ENCODE measurements at places on chromosomes 1 and 21.
A peak's percentile ranks its signal among the peaks of the same experiment; 100 is the strongest.

GRCh38 chr1:181936269-181936668, 125.2 kb downstream of the ZNF648 start:
- DNase-seq = peak; percentile 0

DNA sequence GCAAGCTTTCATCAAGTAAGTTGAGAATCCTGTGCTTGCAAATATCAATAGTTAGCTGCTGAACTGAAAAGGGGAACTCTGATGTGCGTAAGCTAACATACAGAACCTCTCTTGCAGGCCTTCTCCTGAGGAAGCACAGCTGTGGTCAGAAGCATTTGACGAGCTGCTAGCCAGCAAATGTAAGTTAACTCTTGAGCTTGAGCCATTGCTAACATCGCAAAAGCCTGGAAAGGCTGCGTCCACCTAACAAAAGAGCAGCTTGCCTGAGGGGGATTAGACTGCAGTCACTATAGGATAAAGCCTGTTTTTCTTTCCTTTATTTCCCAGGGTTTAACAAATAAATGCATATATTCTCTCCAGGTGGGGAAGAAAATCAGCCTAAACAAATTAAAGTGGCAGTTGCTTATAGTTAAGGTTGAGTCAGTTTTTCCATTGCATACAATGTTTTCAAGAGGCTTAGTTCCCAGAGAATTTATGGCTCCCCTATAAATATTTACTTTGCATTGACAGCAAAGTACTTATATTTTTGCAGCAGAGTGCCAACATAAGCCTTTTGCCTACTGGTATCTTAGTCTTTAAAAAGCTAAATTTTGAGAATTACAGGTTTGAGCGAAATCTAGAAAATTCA, 1.5 kb downstream of the RGS2 start:
- no peak for DNase-seq

GRCh38 chr1:242100921-242101320, 102.0 kb upstream of the MAP1LC3C start:
- DNase-seq = no peak

GRCh38 chr1:198601936-198602889, 36.6 kb upstream of the PTPRC start:
- peak; percentile 27 for DNase-seq

DNA sequence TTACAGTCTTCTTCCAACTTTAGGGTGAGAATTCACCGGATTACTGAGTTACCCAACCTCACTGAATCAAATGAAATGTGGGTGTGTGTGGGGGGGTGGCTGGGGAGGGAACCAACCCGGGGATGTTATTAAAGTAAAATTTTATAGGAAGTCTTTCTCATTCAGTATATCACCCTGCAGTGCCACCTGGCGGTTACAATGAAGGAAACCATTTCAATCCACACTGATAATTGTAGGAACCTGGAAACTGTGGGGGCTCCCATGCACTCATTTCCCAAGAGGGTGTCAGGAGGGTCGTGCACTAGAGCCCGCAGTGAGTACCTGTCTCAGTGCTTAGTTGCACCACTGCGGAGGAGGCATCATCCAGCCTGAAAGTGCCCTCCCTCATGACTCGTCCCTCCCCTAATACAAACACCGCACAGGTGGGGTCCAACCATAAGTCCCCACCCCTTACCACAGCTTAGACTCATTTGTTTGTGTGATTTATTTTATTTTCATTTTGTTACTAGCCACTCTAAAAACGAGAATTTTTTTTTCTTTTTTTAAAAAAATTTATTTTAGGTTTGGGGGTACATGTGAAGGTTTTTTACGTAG, 29.1 kb upstream of the IGSF5 start:
- DNase-seq = peak; percentile 47

DNA sequence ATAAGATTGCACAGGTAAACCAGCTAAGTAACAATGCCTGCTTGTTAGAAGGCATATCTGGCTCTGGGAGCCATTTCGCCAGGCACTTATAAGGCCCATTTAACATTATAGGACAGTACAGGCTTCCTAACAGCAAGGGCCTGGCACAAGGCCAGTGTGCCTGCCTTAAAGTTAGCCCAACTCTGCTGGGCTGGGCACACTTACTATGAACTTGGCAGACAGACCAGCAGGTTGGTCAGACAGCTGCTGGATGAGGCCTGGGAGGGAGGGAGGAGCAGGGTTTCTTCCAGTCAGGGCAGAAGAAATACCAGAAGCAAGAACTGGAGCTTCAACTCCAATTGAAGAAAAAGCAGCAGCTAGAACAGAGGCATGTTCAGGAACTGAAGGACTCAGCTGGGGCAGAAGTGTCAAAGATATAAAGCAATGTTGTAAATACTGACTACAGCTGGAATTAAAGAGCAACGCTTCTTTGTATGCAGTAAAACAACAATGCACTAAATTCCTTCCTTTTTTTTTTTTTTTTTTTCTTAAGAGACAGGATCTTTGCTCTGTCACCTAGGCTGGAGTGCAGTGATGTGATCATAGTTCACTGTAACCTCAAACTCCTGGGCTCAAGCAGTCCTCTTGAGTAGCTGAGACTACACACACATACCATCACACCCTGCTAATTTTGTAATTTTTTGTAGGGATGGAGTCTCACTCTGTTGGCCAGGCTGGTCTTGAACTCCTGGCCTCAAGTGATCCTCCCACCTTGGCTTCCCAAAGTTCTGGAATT, 4.9 kb downstream of the CACHD1 start:
- no peak for DNase-seq

- no peak for DNase-seq
Observed at GRCh38 chr1:93620172-93620840, 61.3 kb downstream of the BCAR3 start.

- DNase-seq = no peak
Observed at GRCh38 chr1:156203331-156203730, 9.4 kb downstream of the SLC25A44 start.

GRCh38 chr1:41436281-41437010, 48.0 kb downstream of the EDN2 start:
- no peak for DNase-seq

GRCh38 chr1:172801771-172802322, 142.9 kb downstream of the FASLG start:
- no peak for DNase-seq

DNA sequence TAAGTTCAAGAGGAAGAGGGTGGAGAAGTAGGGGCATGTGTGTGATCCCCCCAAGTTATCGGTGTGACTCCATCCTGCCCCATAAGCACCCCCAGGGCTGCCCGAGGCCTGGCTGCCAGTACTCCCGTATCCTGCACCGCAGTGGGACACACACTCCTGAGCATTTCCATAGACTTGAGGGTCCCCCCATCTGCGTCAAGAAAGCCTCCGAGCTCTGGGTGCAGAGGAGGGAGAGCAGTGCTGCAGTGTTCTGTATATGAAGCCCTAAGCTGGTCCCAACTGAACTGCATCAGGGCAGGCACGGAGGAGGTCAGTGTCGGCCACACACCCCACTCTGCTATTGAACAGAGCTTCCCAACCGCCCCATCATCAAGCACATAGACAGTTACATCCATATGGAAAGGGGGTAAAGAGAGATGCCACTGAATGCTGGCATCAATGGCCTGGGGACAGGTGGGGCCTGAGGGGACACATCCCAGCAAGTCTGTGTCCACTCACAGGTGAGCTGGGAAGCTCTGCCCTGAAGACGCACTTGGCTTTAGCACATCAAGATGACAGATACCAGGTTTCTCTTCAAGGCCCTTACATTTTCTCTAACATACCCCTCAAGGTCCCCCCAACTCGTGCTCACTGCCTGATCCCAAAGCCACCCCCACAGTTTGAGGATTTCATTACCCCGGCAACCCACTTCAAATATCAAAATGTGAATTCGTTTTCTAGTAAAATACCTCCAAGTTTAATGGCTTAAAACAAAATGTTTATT, 64.3 kb downstream of the EVA1C start:
- no peak for DNase-seq

DNA sequence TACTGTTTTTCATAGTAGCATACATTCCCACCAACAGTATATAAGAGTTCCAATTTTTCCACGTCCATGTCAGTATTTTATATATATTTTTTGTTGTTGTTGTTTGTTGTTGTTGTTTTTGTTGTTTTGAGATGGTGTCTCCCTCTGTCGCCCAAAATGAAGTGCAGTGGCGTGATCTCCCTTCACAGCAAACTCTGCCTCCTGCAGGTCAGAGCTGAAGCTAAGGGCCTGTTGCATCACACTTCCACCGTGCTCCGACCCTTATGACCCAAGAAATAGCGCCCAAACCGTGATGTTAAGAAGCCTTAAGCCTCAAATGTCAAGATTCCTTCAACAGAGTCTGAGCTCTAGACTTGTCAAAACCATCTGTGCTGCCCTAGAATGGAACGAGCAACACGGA, 2032.3 kb downstream of the MRPL39 start:
- DNase-seq = no peak

DNA sequence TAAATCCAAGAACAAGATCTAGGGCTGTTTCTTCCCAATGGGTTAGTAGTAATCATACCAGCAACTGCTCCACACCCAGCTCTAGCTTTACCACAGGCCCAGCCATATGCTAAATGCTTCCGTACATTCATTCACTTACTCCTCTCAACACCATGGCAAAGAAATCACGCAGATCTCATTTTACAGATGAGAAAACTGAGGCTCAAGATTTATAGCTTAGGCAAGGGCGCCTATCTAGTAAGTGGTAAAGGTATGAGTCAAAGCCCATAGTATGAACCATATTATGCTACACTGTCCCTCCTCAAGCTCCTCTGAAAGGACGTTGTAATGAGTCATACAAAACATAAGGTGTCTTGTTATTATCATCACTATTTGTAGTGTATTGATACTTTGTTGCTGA, 82.2 kb downstream of the NIBAN1 start:
- DNase-seq = peak; percentile 96

DNA sequence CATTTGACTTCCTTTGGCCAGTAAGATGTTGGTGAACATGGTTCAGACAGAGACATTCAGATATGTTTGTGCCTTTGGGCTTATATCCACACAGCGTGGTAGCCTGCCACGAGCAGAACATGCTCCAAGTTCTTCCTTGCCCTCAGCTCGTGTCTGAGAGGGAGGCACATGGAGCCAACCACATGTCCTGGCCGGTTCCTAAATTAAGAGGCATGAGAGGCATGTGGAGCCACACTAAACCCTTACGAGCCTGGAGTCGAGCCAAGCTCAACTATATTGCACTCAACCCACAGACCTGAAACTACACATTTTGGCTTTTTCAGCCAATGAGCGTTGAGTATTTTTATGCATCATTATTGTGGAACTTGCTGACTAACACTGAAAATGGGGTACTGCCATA, 133.7 kb upstream of the KCNK1 start:
- peak; percentile 13 for DNase-seq

DNA sequence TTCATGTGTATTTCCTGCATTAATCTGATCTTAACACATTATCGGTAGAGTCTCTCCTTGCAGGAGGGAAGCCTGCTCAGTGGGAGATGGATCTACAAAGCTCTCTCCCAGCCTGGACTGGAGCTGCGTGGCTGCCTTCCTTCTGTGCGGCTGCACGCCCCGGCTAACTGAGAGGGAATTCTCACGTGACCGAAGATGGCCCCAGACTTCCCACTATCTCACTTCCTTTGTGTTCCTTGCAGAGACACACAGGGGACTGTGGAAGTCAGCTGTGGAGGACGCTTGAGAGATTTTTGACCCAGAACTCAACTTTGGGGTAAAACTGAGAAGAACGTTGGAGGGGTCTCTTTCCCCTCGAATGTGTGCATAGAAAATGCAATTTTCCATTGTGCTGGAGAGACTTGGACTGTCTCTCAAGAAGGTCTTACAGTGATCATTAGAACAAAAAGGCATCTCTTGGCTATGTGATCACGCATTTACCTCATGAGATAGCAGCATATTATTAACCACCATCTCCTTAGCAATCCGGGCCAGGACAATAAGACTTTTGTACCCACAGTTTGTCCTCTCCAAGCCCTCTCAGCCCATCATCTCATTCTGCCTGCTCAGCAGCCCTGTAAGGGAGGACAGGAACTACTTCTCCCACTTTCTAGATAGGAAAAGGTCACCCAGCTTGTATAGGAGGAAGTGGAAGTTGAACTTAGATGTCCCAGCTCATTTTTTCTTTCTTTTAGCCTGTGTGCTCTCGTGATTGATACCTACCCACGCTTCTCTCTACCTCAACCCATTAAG, 49.3 kb upstream of the TARBP1 start:
- DNase-seq = no peak

- DNase-seq = no peak
Observed at GRCh38 chr1:12491656-12492055, 126.4 kb downstream of the DHRS3 start.

GRCh38 chr1:110094931-110095654, 17.1 kb upstream of the UBL4B start:
- DNase-seq = no peak

DNA sequence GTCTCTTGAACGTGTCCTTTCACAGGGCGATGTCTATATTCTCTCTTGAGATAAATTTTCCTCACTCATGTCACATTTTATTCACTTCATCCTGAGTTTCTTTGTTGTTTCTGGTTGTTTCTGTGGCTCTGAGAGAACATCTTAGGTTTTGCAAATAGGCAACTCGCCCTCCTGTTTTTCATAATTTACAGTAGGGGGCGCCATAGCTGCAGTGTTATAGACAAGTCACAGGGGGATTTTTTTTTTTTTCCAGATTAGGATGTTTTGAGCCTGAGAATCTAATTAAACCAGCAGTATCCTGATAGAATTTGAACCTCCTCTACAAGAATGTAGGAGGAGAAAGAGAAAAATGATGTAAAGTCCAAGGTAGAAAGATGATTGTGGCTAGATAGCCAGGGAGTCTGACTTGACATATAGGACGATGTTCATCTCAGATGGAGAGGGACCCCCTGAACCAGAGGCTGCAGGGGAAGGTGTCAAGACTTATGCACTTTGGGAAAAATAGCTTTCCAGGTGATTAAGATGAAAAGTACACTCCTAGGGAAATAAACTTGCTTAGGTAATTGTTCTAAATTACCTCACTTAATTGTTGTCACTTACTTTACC, 76.3 kb downstream of the ZP4 start:
- peak; percentile 16 for DNase-seq

DNA sequence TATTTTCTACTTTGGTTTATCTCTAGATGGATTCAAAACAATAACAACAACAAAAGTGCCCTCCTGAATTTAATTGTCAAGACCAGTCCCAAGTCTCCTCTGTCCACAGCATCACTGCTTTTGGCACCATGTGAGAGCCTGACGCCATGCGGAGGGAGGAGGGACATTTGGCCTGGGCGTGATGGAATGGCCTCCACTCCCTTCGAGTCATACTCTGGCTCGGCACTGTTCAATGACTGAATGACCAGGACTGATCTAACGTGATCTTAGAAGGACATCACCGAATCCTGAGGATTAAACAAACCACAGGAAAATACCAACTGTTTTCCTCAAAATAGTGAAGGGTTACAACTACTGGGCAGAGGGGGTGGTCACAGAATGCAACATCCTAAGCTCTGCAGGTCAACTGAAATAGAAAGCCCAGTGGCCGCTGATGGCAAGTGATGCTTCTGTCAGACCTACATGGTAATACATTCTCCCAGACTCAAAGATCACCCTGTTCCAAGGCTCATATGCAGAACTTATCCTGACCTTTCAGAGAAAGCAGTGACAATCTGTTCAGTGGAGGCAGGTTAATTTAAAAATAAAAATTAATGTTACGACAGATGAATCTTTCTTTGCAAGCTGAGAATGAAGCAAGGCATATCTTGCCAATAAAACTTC, 19.1 kb downstream of the SRSF4 start:
- DNase-seq = no peak

Data from activated CD4-positive, alpha-beta T cell treated with anti-CD3 and anti-CD28 coated beads, Interleukin-10, Interleukin-2, amounts not matched to agents 100 ng/mL and 50 ng/mL, durations not matched to agents 16 hours and 8 hours (primary cell).